ENCODE measurements at places on chromosomes 1 and 21.
A peak's percentile ranks its signal among the peaks of the same experiment; 100 is the strongest.

DNA sequence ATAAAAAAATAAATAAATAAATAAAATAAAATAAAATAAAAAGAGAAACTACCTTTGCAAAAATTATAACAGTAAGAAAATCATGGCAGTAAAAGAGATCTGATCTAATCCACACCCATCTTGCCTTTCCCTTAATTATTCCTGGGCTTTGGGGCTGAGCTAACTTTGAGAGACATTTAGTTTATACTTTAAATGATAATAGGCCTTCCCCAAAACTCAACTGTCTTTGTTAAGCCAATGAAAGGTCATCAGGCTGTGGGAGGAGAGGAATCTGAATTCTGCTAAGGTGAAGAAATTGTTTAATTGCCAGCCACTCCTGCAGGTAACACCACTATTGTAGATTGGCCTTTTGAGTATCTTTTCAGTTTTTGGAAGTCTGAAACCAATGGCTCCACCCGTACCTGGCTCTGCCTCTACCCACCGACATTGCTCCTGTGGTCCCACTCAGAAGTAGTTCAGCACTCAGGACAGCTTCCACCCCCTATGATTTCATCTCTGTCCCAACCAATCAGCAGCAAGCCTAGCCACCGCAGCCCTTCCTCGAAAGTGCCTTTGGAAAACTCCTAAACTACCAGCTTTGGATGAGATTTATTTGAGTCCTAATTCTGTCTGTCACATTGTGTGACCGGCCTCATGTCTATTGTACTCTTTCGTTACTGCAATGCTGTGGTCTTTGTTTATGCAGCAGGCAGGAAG lies 23.0 kb upstream of the PNRC2 start:
- no peak for DNase-seq

DNA sequence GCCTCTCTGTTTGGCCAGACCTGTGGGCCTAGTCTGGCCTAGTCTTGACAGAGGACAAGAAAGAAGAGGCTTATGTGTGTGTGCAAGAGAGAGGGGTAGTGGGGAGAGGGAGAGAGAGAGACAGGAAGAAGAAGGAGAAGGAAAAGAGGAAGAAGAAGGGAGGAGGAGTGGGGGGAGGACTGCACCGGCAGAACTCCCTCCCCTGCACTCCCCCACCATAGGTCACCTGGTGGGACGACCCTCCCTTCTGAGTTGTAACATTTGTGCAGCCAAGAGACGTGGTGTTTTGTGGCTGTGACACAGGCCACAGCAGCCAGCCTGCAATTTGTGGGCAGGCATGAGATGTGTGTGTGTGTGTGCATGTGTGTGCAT lies 4.3 kb downstream of the INAVA start:
- DNase-seq: no peak

DNA sequence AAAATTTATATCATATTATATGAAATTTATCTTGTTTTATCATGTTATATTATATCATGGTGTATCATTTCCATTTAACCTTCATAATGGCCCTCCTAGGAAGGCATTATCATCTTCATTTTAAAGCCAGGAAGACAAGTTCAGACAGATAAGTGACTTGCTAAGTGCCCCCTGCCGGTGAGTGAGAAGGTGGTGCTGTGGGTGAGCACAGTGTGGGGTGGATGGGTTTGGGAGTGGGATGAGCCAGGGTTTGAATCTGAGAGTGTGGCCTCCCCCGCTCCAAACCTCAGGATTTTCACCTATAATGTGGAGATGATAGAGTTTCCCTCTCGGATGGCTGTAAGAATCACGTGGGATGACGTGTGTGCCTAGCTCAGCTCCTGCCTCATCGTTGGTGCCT lies 108.7 kb upstream of the IGSF21 start:
- no peak for DNase-seq

- no peak for DNase-seq
These were observed 344.5 kb downstream of the RWDD3 start for GRCh38 chr1:95578462-95578861.

DNA sequence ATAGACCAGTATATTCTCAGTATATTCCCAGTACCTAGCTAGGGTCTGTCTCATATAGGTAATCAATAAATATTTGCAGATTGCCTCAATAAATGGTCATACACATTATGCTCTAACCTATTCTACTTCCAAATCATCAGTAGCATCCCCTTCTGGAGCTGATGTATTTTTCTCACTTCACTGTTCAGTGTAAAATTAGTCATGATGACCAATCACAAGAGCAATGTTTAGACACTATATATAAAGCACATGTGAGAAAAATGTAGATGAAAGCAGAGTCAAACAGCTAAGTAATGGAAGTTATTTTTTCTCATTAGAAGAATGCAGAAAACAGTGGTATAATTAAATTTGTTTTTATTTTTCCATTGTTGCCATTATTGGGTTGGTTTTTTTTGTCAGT lies 34.7 kb downstream of the EPRS1 start:
- DNase-seq: no peak

DNA sequence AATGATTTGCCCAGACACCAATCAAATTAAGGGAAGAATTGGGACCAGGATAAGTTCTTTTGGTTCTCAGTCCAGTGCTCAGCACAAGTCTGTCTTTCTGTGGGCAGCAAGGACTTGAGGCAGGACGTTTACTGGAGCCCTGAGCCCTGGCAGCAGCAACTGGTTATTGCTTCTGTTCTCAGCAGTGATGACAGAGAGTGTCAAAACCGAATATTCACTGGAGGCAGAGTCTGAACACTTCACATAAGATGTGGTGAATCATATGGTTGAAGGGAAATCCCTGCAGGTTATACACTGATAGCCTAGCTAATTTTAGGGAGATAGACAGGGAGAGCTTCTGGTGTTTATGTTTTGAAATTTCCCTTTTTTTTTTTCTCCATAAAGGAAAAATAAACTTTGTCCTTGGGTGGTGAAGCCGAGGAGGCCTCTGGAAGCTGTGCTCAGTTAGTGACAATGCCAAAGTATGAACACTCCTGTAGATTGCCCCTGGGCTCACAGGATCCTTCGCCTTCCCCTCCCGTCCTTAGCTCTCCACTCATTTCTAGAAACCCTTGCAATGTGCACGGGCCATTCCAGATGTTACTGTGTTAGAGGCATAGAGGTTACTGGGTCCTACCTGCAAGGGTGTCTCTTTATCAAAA lies 26.3 kb upstream of the TSPAN2 start:
- no peak for DNase-seq

DNA sequence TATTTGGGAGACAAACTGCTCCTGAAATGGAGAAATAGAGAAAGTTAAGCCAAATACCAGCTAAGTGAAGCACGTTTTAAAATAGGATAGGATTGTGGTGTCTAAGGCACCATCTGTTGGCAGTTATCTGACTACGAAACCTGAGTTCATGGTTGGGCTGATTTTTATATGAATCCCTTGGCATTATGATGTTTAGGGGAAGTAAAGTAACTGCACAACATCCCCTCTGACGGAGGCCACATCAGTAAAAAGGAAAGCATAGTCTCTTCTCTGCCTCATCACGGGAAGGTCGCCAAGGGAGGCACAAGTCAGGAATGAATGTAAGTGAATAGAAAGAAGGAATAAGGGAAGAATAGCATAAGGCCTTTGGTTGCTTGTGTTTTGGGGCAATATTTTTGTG lies 128.0 kb downstream of the PRRX1 start:
- peak; percentile 69 for DNase-seq

- no peak for DNase-seq
These were observed 842 bp upstream of the ZC3H12A start for GRCh38 chr1:37473431-37474045.

DNA sequence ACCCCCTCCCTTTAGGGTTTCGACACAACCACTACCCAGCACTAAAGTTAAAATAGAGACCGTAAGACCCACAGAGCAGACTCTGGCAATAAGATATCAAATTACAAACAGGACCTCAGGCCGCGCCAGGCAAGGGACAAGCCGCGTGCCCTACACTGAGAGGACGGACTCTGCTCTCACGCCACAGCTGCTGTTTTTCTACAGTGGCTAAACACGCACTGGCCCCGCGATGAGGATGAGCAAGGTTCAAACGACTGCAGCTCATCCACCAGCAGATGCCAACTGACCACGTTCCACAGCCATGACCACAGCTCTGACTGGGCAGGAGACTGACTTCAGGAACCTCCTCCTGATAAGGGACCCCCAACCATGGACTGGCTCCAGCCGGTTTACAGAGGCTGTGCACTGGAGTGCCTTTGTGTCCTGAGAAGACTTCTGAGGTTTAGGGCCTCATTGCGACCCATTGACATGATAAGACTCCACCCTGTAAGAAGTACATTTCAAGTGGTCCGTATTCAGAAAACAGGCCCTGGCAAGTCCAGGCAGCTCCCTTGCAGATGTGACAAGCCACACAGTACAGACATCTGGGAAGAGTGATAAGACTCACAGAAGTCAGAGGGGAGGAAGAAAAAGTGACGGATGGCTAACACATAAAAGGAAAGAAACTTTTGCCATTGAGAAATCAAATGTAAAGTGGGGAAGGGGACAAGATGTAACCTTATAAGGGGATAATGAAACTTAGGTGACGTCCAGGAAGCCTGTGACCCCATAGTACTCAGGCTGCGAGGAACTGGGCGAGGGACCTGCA lies 1.5 kb upstream of the KRTAP10-6 start:
- DNase-seq: no peak

DNA sequence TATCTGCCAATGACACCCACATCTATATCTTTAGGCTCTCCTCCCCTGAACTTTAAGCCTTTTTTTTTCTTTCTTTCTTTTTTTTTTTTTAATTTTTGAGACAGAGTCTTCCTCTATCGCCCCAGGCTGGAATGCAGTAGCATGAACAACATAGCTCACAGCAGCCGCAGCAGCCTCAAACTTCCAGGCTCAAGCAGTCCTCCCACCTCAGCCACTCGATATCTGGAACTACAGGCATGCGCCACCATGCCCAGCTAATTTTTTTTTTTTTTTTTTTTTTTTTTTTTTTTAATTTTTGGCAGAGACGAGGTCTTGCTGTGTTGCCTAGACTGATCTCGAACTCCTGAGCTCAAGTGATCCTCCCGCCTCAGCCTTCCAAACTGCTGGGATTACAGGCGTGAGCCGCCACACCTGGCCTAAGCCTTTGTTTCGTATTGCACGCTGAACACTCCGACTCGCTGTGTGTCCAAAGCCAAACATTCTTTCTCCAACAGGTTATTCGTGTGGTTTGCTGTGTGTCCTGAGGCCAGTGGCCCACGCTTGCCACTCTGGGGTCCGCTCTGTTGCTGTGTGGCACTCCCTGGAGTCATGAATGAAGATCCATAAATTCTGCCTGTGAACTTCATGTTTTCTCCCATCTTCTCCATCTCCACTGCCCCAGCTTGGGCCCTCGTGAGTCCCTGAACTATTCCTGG lies 119.4 kb downstream of the CAMTA1 start:
- no peak for DNase-seq

- no peak for DNase-seq
These were observed 4.7 kb downstream of the SCAF4 start for GRCh38 chr21:31727181-31727580.

- DNase-seq: no peak
These were observed 4.3 kb upstream of the ERICH3 start for GRCh38 chr1:74677926-74678325.

GRCh38 chr1:167499664-167500101 lies 18.6 kb downstream of the CD247 start:
- DNase-seq: no peak

- no peak for DNase-seq
These were observed 9.1 kb upstream of the AADACL4 start for GRCh38 chr1:12634696-12635202.

- DNase-seq: no peak
These were observed 21.0 kb upstream of the CBR3 start for GRCh38 chr21:36113647-36114428.

DNA sequence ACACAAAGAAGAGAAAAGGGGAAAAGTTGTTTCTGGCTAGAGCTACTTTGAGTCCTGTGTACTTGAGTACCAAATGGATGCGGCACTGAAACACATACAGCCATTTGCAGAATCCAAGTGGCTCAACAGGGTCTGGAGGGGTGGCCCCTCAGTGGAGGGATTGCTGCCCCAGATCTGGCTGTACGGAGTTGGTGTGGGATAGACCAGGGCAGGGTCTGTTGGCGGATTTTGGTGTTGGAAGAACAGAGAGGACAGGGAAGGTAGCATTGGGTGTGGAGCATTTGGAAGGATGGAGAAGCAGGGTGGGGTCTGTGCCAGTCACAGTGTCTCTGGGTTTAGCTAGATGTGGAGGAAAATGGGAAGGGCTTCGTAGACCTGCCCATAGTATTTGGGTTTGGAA lies 220.5 kb downstream of the CAMTA1 start:
- no peak for DNase-seq

DNA sequence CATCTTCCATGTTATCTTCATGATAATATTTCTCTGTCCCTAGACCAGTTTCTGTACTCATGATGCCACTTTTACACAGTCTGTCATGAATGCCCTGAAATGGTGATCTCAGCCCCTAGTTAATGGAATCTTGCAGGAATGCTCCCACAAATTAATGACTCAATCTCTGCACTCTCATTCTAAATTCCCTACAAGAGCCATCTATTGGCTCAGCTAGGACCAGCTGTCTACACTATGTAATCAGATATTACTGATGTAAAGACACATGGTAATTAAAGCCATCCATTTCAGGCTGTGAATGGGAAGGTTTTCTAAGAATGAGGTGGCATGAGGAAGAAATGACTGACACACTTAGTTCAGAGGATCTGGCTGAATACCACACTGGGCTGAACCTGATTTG lies 199.1 kb upstream of the KCND3 start:
- DNase-seq: no peak

DNA sequence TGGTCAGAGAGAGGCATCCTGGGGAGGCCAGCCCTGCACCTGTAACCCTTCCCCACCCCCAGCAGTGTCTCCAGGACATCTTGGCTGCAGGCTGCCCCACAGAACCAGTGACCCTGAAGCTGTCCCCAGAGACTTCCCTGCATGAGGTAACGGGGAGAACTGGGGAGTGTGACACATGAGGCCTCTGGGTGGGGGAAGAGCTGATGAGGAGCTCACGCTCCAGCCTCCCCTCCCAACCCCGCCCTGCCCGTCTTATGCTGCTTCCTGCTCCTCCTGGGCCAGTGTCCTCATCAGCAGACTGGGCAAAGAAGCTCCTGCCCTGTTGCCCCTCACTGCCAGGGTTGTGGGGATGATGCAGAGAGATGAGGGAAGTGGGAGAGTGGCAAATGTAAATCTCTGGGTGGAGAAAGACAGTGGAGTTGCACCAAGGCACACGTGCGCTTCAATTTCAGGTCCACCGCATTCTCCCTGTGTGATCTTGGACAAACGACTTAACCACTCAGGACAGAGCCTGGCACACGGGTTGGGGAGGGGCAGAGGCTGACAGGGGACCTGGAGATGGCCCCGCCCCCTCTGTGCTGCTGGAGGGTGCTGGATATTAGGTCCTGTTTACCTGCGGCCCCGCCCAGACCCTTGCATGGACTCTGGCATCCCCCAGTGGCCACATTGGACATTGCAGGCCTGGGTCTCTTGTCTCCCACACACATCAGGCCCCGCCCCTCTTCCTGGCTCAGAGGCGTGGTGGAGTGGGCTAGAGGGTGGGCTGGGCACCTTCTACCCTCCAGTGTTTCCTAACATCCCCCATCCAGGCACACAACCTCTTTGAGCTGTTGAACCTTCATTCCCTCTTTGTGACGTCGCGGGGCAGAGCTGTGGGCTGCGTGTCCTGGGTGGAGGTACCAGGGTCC lies 12.3 kb downstream of the CLCNKB start:
- DNase-seq: no peak

GRCh38 chr1:43315481-43315880 lies 14.7 kb downstream of the TIE1 start:
- no peak for DNase-seq
